ENCODE measurements at places on chromosomes 13 and 19.

- no peak for DNase-seq
Observed at GRCh38 chr13:50410921-50411746, 395.9 kb downstream of the KCNRG start.

GRCh38 chr19:4654437-4655361, 15.4 kb downstream of the TNFAIP8L1 start:
- no peak for DNase-seq

DNA sequence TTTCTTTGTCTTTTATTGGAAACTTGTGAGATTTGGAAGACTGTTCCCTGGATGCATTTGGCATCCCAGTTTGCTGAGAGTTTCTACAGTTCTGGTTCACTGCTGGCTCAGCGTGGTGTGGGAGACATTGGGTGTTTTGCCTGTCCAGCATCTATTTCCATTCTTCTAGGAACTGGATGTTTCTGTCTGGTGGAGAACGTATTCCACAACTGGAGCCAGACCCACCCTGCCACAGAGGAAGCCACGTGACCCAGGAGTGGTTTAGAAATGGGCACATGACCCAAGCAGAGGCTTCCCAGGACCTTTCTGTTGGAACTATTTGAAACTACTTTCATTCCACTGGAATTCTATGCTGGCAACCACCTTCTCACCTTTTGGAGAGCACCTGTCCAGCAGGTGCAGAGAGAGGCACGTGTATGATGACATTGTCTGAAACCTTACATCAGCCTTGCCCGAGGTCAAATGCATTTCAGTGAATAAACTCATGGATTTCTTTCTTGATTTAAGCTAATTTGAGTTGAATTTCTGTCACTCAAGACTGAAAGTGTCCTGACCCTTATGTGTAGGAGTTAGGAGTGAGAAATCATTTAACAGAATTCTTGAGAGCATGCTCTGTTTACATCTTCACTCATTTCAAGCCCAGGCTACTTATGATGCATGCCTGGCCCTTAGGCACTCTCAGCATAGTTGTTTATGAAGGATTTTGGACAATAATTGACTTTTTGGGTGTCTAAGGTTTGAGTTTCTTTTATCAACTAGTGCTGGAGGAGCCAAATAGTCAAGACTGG, 121.8 kb downstream of the AKAP11 start:
- DNase-seq: peak; percentile 62

DNA sequence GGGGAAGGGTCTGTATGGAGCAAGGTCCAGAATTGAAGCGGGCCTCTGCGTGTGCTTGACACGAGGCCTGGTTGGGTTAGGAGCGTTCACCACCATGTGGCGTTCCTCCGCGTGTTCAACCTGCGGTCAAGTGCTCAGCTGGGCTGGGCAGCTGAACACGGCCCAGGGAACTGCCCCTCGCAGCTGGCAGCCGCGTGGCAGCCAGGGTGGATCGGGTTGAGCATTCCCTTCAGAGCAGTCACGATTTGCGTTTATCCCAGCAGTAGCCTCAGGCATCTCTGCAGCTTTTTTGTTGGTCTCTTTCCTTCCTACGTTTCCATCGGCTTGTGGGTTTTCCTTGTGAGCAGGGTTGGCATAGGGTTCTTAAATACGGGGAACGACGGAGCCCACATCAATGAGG, 28.7 kb upstream of the F2RL3 start:
- DNase-seq: no peak

- DNase-seq: no peak
Observed at GRCh38 chr13:43573361-43573740, 213.4 kb downstream of the ENOX1 start.

GRCh38 chr19:10566658-10567410, 1.0 kb upstream of the KRI1 start:
- peak; percentile 77 for DNase-seq

GRCh38 chr19:23378948-23379347, 16.3 kb downstream of the ZNF91 start:
- no peak for DNase-seq

DNA sequence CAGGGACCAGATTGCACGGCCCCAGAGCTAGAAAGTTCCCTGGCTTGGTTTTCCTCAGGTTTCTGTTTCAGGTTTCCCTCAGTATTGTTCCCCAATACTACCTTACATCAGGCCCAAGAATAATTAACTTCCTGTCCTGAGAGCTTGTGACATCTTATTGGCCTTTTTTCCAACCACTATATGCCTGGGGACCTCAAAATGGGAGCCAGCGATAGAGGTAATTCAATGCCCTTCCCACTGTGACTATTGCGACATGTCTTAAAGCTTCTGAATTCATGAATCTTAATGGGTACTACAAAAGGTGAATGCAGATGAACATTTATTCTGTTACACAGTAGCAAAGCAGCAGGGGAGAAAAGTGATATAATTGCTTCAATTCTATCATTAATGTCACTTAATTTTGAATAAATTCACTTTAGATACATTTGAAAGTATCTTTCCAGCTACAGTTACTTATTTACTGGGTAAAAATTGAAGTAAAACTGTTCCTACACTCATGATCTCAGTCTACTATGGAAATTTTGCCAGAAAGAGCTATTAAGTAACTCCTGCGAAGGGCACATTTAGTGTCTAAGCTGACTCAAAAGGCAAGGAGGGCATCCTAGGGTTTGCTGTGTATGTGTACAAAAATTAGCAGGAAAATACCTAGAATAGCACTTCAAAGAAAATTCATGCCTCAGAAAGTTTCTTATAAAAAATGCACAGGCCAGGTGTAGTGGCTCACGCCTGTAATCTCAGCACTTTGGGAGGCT, 4.1 kb downstream of the CRYL1 start:
- DNase-seq: no peak

GRCh38 chr13:113649212-113649611, 8.8 kb downstream of the ATP4B start:
- DNase-seq: no peak

GRCh38 chr13:40565282-40566148, 100.9 kb downstream of the FOXO1 start:
- peak; percentile 42 for DNase-seq

DNA sequence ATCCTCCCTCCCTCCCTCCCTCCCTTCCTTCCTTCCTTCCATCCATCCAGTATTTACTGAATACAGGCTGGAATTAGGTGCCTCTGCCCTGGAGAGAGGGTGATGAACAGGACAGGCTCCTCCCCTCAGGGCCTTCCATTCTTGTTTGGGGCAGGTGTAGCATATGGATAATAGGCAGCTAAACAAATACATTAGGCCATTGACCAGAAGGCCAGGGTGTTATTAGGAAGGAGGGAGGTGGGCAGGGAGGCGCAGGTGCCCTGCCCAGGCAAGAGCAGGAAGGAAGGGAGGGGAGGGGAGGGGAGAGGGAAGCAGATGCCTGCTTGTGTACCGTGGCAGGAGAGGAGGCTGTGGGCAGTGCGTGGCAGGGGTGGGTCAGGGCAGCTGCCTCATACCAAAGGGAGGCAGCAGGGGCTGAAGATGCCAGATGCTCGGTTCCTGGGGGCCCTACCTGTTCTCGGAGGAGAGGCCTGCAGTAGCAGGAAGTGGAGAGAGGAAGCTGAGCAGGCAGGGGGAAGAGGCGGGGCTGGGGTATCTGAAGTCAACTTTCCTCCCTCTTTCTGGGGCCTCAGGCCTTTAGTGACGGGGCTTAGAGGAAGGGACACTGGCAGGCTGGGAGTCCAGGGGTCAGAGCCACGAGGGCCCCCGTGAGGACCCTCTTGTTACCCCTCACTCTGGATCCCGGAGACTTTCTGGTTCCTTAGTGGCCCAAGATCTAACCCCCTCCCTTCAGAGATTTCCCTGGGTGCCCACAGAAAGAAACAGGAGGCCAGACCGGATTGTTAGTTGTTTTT, at the start of gene RINL:
Gene RINL (minus strand): TSS at position 495 of the 794 bp plus-strand sequence. CDS start 1,533 bp downstream, outside the sequence.
- peak; percentile 82 for DNase-seq

GRCh38 chr19:4591320-4591719, 31.8 kb upstream of the SEMA6B start:
- no peak for DNase-seq

DNA sequence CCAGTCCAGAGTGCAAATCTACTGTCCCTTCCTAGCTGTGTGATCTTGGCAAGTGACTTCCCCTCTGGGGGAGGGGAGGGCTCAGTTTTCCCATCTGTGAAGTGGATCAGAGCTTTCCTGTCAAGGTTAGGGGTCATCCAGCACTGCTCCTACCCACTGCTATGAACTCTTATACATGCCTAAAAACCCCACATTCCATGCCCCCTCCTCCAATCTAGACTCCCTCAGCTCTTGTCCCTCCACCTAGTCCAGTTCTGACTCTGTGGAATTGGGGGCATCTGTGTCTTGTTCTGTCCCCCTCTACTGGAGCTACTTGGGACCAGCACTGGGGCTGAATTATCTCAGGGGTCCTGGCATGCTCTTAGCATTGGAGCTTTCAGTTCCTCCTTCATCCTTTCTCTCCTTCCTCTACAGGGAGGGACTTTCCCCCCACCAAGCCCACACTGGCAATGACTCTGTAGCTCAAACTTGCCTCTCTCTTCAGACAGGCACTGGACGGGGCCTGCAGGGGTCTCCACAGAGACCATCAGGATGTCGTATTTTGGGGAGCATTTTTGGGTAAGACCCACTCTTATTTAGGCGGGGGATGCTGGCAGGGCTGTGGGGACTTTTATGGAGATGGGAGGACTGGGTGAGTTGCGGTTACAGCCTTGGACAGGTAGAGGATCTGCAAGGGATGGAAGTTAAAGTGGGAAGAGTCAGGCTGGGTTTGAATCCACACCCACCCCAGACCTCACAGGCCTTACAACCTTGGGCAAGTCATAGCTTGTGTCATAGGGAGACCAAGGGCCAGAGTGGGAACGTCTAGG, 3.6 kb downstream of the FCHO1 start:
- DNase-seq: no peak

- no peak for DNase-seq
Observed at GRCh38 chr19:31408460-31409124, 59.4 kb upstream of the TSHZ3 start.

- DNase-seq: no peak
Observed at GRCh38 chr13:35283856-35284255, 192.6 kb downstream of the MAB21L1 start.

DNA sequence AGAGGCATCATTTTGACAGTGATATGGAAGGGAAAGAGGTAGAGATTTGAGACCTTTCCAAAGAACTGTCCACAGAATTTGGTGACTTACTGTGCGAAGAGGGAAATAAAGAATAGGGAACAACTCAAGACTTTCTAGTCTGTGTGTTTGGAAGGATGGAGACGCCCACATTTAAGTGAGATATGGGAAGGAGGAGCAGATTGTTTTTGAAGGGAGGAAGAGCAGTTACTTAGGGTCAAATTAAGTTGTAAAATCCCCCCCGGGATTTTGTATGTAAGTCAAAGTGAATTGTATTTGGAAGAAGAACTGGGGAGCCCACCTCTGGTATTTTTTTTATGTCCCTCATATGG, 1.2 kb downstream of the USPL1 start:
- no peak for DNase-seq

DNA sequence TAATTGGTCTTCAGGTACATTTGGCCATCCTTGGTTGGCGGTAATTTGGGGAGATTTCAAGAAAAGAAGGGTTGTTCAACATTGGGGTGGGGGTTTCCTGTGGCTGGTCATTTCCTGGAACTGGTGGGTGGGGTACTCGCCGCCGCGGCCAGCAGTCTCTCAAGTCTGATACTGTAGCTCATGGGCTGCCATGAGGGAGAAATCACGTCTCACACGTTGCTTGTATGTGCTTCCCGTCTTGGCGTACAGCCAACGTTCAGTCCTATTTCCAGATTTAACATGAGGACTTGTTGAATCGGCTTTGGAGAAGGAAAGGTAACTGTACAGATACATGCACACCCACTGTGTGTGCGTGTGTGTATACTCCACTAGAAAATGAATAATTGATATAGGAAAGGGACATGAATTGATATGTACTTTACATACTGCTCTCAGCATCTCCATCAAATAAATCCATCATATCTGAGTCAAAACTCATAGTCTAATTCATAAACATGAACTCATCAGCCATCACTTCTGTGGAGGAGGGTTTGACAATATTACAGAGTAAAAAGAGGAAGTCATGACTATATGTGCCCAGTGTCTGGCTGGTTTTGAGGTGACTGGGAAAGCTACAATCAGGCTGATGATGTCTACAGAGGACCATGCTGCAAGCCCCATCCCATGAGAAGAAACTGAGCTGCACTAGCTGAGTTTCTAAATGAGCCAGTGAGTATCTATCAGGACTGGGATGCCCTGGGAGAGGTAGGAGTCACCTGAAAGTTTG, 418.1 kb downstream of the TSHZ3 start:
- DNase-seq: no peak

DNA sequence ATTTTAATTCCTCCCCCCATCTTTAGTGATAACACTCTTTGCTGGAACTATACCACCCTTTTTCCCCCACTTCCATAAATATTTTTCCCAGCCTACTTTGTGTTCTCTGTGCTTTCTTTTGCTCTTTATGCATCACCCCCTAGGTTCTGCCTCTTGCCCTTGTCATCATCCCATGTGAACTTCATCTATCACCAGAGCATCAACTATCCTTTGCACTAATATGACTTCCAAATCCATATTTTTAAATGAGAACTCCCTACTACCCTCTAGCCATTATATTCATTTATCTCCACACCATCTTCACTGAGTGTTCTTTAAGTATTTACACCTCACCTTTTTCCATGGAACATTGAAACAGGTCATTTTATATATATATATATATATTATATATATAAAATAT, 452.7 kb downstream of the FOXO1 start:
- no peak for DNase-seq

DNA sequence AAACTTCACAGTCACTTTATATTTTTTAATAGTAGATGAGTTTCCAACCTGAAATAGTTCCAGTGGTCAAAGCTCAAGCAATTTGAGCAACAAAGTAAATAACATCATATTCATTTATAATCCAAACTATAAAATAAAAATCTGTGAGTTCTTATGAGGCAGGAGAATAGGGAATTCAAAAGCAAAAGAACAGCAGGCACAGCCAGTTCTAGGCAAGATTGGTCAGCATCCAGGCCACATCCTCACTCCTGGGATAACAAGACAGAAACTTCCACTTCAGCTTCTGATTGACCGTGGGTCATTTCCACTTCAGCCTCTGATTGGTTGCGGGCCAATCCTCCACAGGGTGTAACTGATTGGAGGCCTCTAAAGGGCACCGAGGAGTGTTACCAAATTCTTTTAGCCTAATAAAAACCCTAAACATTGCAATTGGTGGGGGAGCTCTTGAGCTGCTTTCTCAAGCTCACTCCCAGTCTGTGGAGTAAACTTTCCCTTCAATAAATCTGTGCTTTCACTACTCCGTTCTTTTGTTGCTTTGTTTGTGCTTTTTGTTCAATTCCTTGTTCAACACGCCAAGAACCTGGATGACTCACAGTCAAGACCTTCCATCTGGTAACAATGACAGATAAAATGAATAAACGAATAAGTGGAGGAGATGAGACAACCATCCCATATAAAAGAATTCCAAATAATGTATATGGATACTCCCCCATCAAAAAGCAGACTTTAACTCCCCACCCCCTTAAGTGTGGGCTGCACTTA, 42.6 kb upstream of the AMER2 start:
- no peak for DNase-seq

GRCh38 chr13:95153647-95154412, 147.4 kb downstream of the ABCC4 start:
- no peak for DNase-seq

GRCh38 chr13:67042556-67042955, 187.6 kb downstream of the PCDH9 start:
- no peak for DNase-seq
